ENCODE measurements at places on chromosomes 2 and 18. TPM values are rescaled to one million over a fixed set of nuclear protein-coding genes. Genes with fewer than 3 reads are reported as not detected.

Gene KLHL14
- total RNA-seq: 46.5 TPM

Gene METAP1D
- 13.7 TPM for total RNA-seq

Gene PTH2R
- total RNA-seq: 0.29 TPM

Gene RFTN2
- not detected for total RNA-seq

Gene SRD5A2
- total RNA-seq: not detected

Gene PLEKHM3
- total RNA-seq: 12.2 TPM

Gene FSIP2
- total RNA-seq: 0.07 TPM

Gene RGPD8
- total RNA-seq: 26.6 TPM

Gene UGT1A4
- not detected for total RNA-seq

Gene B3GNT2
- total RNA-seq: 34.9 TPM

Gene MEP1B
- 0.09 TPM for total RNA-seq

Gene C2orf80
- total RNA-seq: not detected

Gene CDKL4
- not detected for total RNA-seq

Gene SNTG2
- 0.88 TPM for total RNA-seq

Gene LYPD6B
- total RNA-seq: 1.4 TPM

Gene RGPD3
- total RNA-seq: 0.27 TPM

Gene TMEFF2
- total RNA-seq: not detected

Gene OTOS
- not detected for total RNA-seq

Gene SERPINB7
- total RNA-seq: not detected

Gene CHRNG
- total RNA-seq: not detected

Gene CPLX4
- total RNA-seq: not detected

Gene REG3G
- not detected for total RNA-seq

Gene MTIF2
- 40.4 TPM for total RNA-seq

Gene SAG
- total RNA-seq: 0.04 TPM

Gene MOGAT1
- not detected for total RNA-seq

Gene DUSP28
- 11.5 TPM for total RNA-seq

Gene TGFA
- 0.31 TPM for total RNA-seq

Gene NEB
- 1.2 TPM for total RNA-seq

Gene KCNIP3
- not detected for total RNA-seq

Gene FAHD2B
- total RNA-seq: 13.5 TPM

Gene FTCDNL1
- 1.5 TPM for total RNA-seq

Gene ASPRV1
- 0.56 TPM for total RNA-seq

Gene HRH4
- total RNA-seq: not detected

Gene REG3A
- not detected for total RNA-seq

Gene HOXD11
- total RNA-seq: not detected

Gene FOXI3
- total RNA-seq: not detected

Gene RAB3GAP1
- 51.0 TPM for total RNA-seq

Gene TEKT4
- not detected for total RNA-seq

Gene CFAP210
- total RNA-seq: not detected

Gene ELOA2
- not detected for total RNA-seq

Gene EML6
- 25.3 TPM for total RNA-seq

Gene TDRD15
- 0.58 TPM for total RNA-seq

Gene COBLL1
- 222 TPM for total RNA-seq

Gene CRYBA2
- not detected for total RNA-seq

Gene CRYGC
- not detected for total RNA-seq

Gene RBMS1
- total RNA-seq: 30.9 TPM

Gene MIB1
- 21.6 TPM for total RNA-seq

Gene UGT1A5
- total RNA-seq: not detected

Gene MAP2
- total RNA-seq: 1.9 TPM

Gene OTOF
- total RNA-seq: not detected

Gene ATP5F1A
- total RNA-seq: 348 TPM
